ENCODE measurements at places on chromosomes 7 and 10.

- DNase-seq, result no peak
Measured at GRCh38 chr7:36605261-36606051, 118.8 kb downstream of the AOAH start.

DNA sequence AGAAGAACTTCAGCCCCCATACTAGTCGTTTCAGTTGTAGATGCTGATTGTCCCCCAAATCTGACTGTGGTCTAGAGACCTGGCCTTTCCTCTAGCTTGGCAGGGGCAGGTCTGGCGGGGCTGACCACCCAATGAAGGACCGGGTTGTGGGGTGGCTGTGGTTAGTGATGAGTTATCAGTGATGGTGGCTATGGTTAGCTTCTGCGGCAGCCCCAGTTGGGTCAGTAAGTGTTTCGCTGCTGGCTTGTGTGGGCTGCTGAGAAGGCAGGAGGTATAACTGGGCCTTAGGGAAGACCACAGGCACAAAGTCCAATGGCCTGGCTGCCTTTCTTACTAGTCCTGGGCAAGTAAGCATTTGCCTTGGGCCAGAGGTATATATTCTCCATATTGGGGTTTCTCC is 21.3 kb downstream of the VWA2 start:
- DNase-seq, result no peak

DNA sequence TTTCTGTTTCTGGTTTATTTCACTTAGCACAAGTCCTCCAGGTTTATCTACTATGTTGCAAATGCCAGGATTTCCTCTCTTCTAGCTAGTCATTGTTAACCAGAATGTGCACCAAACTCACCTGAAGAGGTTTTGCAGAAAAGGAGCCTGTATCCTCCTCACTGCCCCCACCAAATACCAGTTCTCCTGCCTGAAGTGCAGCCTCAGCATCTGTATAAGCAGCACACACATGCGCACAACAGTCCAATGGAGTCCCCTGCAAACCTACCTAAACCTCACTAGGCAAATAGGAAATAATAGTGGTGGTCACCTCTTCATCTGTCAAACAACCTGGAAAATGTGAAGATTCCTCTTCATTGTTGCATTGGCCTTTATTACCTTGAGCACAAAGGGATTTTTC is 237.8 kb downstream of the PAXIP1 start:
- no peak for DNase-seq

- DNase-seq, result no peak
Measured at GRCh38 chr10:62459072-62459471, 84.9 kb downstream of the ZNF365 start.

GRCh38 chr10:101565370-101565900 is 22.6 kb downstream of the POLL start:
- DNase-seq, result no peak

GRCh38 chr10:15245530-15245929 is 77.0 kb upstream of the NMT2 start:
- peak; percentile 75 for DNase-seq

- DNase-seq, result no peak
Measured at GRCh38 chr10:50291261-50291850, 40.0 kb upstream of the ASAH2 start.

- DNase-seq, result no peak
Measured at GRCh38 chr7:43242628-43243255, 130.3 kb downstream of the HECW1 start.

DNA sequence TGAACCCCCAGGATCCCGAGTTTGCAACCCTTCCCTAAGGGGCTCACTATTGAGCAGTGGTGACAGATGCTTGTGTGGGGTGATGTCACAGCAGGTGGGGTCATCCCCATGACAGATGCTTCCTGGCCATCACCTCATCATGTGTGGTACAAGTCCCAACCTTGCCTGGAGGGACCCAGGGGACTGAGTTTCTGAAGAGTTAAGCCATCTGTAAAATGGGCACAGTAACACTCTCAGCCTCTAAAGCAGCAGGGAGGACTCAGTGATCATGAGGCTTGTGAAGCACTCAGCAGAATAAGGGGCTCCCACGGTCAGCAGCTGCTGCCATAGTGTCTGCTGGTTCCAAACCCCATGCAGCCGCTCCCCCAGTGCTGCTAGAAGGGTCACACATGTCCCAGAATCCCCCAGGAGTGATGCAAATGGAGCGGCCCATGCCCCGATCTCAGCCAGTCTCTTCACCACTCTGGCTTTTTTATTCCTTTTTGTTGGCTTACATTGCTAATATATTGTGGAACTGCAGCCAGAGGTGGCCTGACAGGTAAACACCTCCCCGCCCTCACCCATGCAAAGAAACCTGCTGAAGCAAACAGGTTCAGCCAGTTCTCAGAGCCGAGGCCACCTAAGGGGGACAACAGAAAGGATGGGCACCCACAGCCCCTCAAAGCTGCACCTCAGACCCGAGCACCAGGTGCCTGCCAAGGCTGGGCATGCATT is 102.1 kb upstream of the PDGFA start:
- DNase-seq, result no peak

- DNase-seq, result peak; percentile 41
Measured at GRCh38 chr7:2824678-2825461, 19.2 kb downstream of the GNA12 start.

- no peak for DNase-seq
Measured at GRCh38 chr7:26525398-26526264, 234.0 kb downstream of the SNX10 start.

DNA sequence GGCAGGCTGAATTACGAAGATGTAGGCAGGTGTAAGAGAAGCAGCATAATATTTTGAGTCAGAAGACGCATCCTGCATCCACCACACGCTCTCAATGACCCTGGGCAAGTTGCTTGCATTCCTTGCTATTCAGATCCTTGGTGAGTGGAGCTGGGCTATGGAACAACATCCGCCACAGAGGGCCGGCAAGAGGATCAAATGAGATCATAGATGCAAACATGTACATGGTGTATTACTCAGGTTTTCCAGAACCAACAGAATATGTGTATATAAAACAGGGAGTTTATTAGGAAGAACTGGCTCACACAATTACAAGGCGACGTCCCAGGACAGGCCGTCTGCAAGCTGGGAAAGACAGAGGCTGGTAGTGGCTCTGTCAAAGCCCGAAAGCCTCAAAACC is 51.5 kb downstream of the ADAM12 start:
- no peak for DNase-seq

DNA sequence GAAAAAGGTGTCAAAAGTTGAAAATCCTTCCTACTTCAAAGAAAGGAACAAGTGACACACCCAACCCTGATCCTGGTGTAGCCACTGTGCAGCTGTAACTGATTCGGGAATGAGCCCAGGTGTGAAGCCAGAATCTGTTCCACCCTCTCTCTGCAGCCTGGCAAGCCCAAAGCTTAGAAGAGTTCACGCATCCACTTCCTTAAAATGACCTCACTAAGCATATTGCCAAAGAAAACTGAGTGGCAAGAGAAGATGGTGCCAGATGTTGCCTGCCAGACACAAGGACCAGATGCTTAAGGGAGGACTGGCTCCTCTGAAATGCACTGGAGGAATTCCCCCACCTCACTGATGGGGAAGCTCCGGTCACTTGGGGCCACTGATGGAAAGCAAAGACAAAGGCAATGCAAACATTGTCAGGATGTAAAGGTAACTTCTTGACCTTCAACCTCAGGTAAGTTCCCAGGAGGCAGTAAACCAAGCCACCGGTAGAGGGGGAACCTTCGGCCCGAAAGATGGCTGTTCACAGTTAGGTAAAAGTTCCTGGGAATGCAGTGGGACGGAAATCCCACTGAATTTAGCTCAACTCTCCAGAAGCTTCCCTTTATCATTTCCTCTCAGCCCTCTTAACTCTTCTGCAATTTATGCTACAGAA is 554.9 kb downstream of the KCNMA1 start:
- no peak for DNase-seq

- DNase-seq, result no peak
Measured at GRCh38 chr7:55070271-55070743, 51.5 kb downstream of the EGFR start.

GRCh38 chr10:7412237-7412927 is 1.5 kb upstream of the SFMBT2 start:
- DNase-seq, result no peak

- no peak for DNase-seq
Measured at GRCh38 chr10:10132009-10132408, 885.7 kb upstream of the CELF2 start.

- DNase-seq, result no peak
Measured at GRCh38 chr7:128951296-128951695, 13.6 kb downstream of the IRF5 start.

DNA sequence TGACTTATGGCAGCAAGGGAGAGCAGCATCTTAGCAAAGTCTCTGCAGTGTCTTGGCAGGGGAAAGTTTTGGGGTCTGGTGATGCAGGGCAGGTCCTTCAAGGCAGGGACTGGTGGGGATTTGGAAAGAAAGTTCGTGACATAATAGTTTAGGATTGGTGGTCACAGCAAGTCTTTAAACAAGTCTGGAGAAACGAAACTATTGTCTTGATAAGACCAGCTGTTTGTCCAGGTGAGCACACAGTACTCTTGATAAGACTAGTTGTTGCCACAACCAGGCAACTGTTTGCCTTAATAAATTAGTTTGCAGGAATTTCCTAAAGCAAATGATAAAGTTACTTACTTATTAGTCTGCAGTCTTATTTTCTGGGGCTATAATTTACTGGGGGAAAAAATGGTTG is 136.1 kb downstream of the AKR1D1 start:
- no peak for DNase-seq

DNA sequence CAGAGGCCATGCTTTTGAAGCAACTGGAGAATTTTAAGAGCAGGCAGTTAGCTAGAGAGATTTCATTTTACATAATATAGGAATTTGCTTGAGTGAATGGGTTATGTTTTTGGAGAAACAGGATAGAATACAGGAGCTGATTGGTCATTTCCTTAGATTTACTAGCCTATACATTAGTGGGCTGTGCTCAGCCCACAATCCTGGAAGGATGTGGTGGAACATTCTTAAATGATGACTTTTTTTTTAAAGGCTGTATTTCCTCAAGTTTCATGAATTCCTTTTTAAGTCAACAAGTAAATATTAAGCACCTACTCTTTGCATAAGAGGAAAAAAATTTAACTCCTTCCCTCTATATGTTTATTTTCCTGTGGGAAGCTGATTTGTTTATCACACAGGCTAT is 314.4 kb upstream of the BMPER start:
- no peak for DNase-seq

DNA sequence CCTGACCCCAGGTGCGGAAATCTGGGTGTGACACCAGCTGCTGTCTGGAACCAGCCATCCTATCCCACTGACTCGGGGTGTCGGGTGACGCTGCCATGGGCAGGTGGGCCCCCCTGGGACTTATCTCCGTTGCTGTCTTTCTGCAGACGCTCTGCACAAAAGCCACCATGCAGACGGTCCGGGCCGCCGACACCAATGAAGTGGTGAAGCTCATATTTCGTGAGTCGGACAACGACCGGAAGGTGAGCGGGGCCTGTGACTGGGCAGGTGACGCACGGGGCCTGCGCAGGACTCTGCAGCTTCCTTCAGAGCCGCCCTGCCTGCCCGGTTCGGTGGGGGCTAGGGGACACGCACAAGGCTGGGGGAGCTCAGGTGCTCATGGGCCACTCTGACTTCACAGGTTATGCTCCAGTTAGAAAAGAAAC is 36.6 kb downstream of the NKX6-2 start:
- DNase-seq, result no peak

DNA sequence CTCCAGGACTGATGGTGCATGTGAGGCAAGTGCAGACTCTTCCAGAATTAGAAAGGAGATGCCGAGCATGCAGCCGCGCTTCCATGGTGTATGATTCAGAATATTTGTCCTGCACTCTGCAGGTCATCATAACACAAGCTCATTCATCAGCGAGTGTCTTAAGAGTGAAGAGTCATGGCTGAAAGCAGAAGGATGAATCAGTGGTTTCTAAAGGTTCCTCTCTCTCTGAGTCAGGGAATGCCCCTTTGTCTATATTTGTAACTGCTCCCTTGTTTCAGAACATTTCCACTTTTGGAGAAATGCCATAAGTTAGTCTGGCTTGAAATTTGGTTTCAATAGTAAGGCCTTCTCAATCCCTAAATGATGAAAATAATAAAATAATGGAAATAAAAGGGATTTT is 52.3 kb downstream of the HECW1 start:
- DNase-seq, result no peak

DNA sequence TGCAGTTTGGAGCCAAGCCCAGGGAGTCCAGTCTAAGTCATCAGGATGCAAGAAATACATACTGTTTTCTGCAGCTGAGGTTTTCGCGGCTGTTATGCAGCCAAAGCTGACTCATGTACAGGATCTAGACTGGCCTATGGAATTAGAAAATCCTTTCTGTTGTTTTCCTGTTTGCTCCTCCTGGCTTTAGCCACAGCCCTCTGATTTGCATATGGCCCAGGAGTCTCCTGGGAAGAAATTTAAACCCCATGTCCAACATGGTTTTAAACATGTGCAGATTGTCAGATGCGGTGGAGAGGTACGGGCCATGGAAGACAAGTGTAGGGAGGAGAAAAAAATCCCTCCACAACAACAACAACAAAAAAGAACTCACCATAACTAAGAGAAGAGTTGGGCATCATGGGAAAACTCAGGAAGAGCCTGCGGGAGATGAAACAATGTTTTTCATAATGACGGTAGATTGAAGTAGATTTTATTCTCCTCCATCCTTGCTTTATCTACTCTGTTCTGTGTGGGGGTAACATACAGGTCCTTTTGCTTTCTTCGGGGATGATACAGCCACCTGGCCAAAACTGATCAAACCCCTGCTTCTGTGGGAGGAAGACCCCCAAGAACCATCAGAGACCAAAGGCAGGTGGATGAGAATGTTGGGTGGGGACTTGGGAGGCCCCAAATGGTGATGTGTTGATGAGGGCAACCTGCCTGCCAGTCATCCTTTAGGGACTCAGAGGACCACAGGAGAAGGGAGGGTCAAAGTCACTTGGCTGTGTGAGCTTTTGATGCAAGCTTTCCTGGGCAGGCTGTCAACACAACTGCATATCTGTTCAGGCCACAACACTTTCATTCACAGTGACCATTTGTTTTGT is 29.8 kb upstream of the GNA12 start:
- DNase-seq, result no peak

- no peak for DNase-seq
Measured at GRCh38 chr10:52949899-52950298, 177.3 kb upstream of the MBL2 start.

- no peak for DNase-seq
Measured at GRCh38 chr7:131056007-131056406, 271.7 kb upstream of the MKLN1 start.

- no peak for DNase-seq
Measured at GRCh38 chr7:113582471-113582870, 336.3 kb downstream of the PPP1R3A start.

- no peak for DNase-seq
Measured at GRCh38 chr7:45070254-45070642, 18.5 kb downstream of the NACAD start.

GRCh38 chr7:3922175-3922635 is 621.2 kb downstream of the SDK1 start:
- no peak for DNase-seq

- no peak for DNase-seq
Measured at GRCh38 chr7:80445351-80445750, 66.5 kb downstream of the GNAT3 start.
